ENCODE measurements at places on chromosomes 11 and 22.

DNA sequence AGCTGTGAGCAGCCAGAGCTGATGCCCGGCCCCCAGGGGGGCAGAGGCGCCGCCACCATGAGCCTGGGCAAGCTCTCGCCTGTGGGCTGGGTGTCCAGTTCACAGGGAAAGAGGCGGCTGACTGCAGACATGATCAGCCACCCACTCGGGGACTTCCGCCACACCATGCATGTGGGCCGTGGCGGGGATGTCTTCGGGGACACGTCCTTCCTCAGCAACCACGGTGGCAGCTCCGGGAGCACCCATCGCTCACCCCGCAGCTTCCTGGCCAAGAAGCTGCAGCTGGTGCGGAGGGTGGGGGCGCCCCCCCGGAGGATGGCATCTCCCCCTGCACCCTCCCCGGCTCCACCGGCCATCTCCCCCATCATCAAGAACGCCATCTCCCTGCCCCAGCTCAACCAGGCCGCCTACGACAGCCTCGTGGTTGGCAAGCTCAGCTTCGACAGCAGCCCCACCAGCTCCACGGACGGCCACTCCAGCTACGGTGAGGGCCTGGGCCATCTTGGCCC, 6.1 kb downstream of the CDC42EP1 start:
- no peak for DNase-seq

- no peak for DNase-seq
Observed at GRCh38 chr22:31544481-31545480, 48.4 kb downstream of the SFI1 start.

DNA sequence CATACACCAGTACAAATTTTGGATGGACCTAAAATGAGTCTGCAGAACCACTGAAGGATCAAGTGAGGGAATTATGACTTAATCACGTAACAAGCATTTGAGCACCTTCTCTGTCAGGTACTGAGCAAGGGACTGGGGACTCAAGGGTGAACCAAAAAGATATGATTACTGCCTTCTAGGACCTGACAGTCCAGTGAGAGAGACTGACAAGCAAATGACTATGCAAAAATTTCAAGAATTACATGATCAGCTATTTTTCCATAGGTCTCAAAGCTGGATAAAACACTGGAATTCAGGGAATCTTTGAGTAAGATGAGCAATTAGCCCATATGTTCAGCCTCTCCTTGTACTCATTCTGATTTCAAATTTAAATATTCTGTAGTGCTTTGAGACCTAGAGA, 5.2 kb upstream of the STT3A start:
- DNase-seq = no peak

DNA sequence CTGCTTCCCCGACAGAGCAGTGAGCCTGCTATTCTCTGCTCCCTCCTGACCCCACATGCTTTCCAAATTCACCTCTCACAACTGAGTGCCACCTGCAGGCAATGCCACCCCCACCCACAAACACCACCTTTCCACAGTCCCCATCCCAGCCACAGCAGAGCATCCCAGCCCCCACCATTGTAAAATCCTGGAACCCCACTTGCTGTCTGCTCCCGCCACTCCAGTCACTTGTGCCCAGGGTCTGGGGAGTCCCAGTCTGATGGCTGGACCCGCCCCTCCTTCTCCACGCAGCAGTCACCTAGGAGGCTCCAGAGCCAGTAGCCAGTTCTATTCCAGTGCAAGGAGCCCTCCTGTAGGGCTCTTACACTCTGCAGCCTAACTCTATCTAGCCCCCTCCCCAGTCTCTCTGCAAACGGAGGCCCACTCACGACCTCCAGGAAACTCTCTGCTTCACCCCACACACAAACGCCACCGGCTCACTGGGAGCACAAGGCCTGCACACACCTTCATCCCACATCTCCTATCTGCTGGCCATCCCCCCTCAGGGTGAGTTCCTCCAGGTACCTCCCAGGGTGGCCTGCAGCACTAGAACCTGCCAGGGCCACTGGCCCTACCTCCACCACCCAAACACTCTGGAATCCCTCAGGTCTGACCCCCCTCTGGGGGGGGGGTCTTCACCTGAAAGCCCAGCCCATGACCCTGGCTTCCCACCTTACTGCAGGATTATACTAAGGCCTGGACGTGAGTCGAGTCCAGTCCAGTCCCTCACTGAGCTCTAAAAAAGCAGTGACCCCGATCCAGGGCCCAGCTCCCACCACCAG, 1.4 kb downstream of the GNB1L start:
- no peak for DNase-seq

Data from stimulated activated CD8-positive, alpha-beta memory T cell treated with anti-CD3 and anti-CD28 coated beads, Interleukin-4, amount 100 ng/mL, for 4 hours (primary cell).